ENCODE measurements at places on chromosomes 7 and 10.
A peak's percentile ranks its signal among the peaks of the same experiment; 100 is the strongest.

DNA sequence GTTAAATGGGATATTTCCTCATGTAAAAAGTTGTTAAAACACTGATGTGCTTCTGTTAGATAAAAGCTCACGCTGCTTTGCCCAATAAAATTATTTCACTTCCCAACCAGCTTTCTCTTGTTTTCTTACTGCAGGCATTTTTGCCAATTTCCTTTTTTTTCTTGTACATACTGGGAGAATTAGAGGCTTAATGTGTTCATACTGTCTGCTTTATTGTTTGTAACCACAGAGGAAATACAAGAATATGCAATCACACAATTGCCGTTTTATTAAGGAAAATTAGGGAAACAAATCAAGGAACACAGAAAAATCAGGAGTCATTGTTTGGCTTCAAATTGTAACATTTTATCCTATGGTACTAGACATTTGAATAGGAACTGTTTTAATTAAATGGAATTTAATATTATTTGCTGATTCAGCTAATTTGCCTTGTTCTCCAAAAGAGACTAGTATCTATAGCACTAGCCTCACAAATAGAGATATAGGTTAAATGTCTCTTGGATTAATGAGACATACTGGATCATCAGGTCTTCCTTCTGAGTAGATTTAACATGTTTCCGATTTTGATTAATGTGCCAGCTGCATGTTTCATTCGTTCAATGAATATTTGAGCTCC, 6.4 kb upstream of the VWA2 start:
- no peak for DNase-seq

GRCh38 chr10:132962623-132963429, 20.5 kb upstream of the CFAP46 start:
- no peak for DNase-seq

GRCh38 chr10:32454148-32454547, 8.2 kb downstream of the CCDC7 start:
- no peak for DNase-seq

- DNase-seq, result no peak
Measured at GRCh38 chr7:85521108-85521694, 334.3 kb upstream of the SEMA3D start.

- no peak for DNase-seq
Measured at GRCh38 chr10:79102498-79102874, 33.7 kb downstream of the ZMIZ1 start.

GRCh38 chr7:75762350-75762917, 9.6 kb downstream of the CCL26 start:
- peak; percentile 82 for DNase-seq

- DNase-seq, result no peak
Measured at GRCh38 chr10:85620807-85621206, 745.8 kb downstream of the GRID1 start.

GRCh38 chr7:27175626-27176523, 1.8 kb upstream of the HOXA10 start:
- no peak for DNase-seq

GRCh38 chr7:27344471-27344870, 101.9 kb downstream of the EVX1 start:
- no peak for DNase-seq

- DNase-seq, result peak; percentile 46
Measured at GRCh38 chr10:30701451-30702173, 72.1 kb upstream of the LYZL2 start.

DNA sequence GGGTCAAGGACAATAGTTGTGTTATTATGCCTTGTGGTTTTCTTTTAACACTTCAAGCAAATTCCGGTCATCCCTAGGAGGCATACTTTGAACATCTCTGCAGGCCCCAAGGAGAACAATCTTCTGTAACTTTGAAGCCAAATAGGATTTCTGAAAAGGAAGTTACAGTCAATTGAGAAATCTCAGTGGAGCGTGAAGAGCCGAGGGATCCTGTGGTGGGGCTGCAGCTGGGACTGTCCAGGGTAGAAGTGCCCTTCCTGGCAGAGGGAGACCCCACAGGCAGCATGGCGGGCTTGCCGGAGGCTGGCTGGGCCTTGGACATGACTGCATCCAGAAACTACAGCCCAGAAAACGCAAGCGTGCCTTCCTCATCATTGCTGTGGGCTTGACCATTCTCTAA, 179.7 kb downstream of the PTPN20 start:
- no peak for DNase-seq

DNA sequence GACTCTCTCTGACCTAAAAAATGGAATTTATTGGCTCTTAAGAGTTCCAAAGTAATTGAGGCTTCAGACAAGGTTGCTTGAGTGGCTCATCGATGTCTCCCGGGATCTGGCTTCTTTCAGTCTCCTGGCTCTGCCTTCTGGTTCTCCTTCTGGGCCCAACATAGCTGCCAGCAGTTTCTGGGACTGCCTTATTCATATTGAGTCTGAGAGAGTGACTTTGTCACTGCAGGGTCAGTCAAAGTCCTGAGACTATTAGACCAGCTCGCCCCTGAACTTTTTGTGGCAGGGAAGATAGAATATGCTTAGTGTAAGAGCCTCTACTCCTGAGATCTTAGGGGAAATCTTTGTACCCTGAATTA, 94.0 kb downstream of the MMRN2 start:
- DNase-seq, result no peak
